ENCODE measurements at places on chromosomes 12 and 14.

- DNase-seq: no peak
Measured at GRCh38 chr14:20797164-20797563, 5.5 kb downstream of the RNASE1 start.

GRCh38 chr12:56931474-56931978 lies 2.7 kb downstream of the SDR9C7 start:
- no peak for DNase-seq

- DNase-seq: no peak
Measured at GRCh38 chr12:93094988-93095737, 166.1 kb upstream of the EEA1 start.

DNA sequence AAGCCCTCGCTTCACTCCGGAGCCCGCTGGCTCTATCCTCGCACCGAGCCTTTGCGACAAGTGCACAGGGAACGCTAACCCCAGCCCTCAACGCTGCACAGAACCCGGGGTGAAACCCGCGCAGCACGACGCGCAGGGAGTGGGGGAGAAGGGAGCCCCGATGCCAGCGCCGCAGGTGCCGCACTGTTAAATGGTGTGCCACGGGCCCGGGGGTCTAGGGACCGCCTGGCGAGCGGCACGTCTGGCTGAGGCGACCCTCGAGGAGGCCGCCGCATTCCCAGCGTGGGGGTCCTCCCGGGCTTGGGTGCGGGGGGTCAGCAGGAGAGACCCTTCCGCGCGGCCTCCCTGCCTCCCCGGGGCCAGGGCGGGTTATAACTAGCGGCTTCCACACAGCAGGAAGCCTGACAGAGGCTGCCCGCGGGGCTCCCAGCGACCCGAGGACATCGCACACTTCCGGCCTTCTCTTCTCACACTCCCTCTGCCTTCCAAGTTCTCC lies 23.8 kb upstream of the LRTM2 start:
- no peak for DNase-seq

GRCh38 chr12:70608184-70608583 lies 29.0 kb downstream of the PTPRB start:
- DNase-seq: no peak

- peak; percentile 20 for DNase-seq
Measured at GRCh38 chr12:60977966-60978365, 1282.2 kb upstream of the USP15 start.

DNA sequence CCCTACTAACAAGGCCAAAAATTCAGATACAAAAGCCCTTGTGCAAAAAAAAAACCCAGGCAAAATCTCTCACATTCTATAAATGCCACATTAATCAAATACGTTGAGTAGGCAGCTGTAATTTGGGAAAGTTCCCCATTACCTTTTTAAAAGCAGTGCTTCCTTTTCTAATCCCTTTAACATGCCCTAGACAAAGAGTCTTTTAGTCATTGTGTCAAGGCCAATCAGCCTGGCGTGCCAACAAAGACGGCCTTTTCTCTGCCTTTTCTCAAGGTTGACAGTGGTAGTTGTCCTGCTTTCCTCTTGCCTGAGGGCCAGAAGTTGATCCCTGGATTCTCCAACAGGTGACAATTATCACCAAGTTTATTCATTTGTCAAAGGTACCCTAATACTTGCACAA lies 62.5 kb upstream of the METAP2 start:
- no peak for DNase-seq

DNA sequence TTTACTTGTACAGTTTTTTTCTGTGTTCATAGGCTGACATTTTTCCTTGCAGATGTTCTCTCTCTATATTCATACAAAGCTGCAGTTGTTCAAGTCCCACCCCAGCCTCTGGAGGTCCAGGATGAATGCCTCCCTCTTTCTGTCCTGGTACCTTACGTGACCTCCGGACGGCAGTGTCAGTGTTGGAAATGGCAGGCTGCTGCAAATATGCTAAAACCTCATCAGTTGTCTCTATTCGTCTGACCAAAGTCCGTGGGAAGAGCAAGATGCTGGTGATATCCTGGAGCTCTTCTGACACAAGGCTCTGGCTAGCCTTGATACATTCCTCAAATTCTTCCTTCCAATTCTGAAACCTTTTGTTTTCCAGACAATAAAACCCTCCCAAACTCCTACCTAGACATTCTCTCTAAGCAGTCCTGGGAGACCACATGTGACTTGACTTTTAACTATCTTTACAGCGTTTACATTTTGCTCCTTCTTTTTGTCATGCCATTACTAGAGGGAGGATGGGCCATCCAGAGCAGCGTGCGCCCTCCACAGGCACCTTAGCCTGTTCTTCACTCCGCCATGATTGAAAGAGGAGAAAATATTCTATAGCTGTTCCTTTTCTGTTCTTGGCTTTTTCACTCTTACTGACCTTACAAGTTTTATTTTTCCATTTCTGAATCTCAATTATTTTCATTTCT lies 143.6 kb downstream of the RGS6 start:
- DNase-seq: no peak

- no peak for DNase-seq
Measured at GRCh38 chr12:24814379-24815113, 134.4 kb downstream of the BCAT1 start.

GRCh38 chr14:104113631-104114420 lies 24.6 kb upstream of the KIF26A start:
- no peak for DNase-seq

DNA sequence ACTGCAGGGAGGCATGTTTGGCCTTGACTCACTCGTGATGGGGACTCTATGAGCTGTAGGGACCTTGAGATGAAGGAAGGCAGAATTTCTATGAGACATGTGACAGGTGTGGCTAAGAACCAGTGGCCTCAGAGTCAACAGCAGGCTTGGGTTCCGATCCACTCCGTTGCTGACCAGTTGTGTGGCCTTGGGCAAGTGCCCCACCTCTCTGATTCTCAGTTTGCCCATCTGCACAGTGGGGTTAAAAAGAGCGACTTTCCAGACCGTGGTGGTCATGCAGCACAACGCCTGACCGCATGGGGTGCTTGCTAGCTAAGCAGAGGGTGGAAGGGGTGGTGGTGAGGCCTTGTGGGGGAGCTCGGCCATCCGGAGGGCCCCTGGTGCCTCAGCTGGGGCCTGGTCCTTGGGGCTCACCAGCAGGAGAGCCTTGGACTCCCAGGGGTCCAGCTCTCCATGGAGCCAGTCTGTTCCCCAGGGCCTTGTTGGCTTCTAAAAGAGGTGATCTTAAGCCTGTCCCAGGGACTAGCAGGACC lies 18.5 kb downstream of the PAPLN start:
- DNase-seq: no peak

GRCh38 chr12:109875572-109876131 lies 4.7 kb downstream of the GLTP start:
- peak; percentile 8 for DNase-seq

DNA sequence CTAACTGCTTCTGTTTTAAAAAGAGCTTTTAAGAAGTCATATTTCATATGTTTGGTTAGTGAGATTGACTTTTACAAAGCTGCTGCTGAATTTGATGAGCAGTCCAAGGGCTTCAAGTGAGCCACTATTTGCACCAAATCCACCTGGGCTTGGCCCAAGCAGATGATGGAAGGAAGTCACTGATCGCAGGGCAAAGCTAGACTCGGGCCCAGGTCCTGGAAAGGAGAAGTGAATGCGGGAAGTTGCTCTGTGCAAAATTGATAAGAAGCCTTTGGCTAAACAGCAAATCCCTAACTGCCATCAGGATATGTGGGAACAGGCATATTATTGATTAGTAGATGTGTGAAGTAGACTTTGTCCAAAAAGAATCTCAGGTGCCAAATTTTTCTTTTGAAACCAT lies 30.5 kb downstream of the PLXNC1 start:
- no peak for DNase-seq

Data from D341Med (cell line).